ENCODE measurements at places on chromosomes 4 and X.

DNA sequence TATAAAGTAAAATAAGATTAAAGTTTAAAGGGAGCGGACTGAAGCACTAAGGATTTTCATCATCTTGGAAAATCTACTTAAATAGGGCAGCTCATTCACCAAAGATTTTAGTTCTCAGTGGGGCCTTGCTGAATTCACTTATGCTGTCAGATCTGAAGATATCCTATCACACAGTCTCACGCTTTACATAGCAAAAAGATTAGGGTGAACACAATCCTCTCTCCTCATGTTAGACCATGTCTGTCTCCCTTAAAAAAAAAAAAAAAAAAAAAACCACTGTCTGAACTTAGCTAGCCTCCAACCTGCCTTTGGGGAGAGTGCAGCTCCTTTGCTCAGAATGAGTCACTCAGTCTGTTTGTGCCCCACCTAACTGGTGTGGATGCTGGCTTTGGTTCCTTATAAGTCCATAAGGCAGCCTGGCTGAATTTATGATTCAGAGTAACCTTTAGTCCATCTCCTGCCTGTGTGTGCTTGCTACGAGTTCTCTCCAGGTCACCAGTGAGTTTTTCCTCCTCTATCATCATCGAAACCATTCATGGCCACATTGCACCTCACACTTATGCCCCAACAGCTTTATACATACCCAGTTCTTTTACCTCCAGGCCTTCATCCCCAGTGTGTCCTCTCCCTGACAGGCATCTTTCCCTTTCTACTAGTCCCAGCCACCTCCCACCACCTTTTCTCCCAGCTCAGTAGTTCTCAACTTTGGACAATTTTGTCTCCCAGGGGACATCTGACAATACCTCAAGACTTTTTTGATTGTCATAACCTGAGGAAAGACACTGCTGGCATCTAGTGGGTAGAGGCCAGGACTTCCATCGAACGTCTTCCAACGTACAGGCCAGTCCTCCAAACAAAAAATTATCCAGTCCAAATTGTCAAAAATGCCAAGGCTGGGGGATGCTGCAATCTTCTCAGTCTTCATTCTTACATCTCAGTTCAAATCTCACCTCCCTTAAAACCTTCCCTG lies 220.7 kb upstream of the EMCN start:
- DNase-seq: no peak

- no peak for DNase-seq
Measured at GRCh38 chr4:75142850-75143249, 209.9 kb downstream of the PARM1 start.

DNA sequence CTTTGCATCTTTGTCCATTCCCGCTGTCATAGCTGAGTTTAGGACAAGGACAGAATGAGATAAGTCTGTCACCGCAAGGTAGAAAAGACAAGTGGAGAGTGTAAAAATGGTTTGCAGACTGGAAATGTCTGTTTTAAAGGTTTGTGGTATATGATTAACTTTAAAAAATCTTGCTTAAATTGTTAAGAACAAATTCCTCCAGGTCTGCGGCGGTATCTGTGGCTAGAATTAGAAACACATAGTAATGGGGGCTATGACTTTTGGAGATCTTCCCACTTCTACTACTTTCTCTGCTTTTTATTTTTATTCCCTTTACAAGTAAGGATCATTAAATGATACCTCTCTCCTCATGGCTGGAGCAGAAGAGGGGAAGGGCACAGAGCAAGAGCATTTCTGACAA lies 92.2 kb downstream of the MID1IP1 start:
- no peak for DNase-seq

GRCh38 chr4:37528166-37528885 lies 157.8 kb downstream of the RELL1 start:
- DNase-seq: no peak

GRCh38 chr4:86934147-86934770 lies 552 bp upstream of the AFF1 start:
- no peak for DNase-seq

DNA sequence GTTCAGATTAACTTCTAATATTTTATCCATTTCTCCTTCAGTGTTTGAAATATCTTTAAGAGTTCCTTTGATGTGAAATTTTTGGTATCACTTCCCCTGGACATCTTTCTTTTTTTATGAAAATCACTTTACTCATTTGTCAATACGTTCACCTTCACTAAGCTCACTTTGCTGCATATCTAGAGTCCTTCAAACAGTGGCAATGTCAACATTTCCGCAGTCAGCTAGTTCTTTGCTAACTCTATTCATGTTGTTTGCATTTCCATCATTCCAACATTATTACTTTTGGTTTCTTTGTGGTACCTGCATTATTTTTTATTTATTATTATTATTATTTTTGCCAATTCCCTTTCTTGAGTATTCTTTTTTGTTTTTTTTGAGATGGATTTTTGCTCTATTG lies 203.0 kb downstream of the GPAT3 start:
- no peak for DNase-seq
